ENCODE measurements at places on chromosomes 5 and 9.
A peak's percentile ranks its signal among the peaks of the same experiment; 100 is the strongest.

- no peak for DNase-seq
Observed at GRCh38 chr5:1119312-1119831, 7.5 kb upstream of the SLC12A7 start.

- no peak for DNase-seq
Observed at GRCh38 chr9:119268985-119269384, 100.2 kb downstream of the BRINP1 start.

DNA sequence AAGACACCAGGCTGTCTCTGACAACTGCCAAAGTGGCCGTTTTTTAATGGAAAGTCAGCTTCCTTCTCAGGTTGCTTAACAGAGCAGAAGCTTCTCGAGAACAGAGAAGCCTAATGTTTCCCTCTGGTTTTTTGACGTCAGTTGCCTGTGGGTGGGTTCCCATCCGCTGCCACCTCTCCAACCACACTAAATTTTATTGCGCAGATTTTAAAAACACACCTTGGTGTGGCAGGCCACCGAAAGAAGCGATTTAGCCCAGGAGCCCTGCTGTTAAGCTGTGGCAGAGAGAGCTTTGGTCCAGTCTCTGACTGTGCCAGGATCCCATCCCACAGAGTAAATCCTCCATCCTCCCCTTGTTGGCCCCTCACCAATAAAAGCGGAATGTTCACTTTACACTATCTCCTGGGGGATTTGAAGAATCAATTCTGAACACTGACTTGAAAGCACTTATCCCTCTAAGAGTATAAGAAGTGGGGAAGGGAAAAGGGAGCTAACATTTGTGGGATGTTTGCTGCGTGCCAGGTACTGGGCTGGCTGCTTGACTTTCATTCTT is 181.6 kb downstream of the AOPEP start:
- no peak for DNase-seq

DNA sequence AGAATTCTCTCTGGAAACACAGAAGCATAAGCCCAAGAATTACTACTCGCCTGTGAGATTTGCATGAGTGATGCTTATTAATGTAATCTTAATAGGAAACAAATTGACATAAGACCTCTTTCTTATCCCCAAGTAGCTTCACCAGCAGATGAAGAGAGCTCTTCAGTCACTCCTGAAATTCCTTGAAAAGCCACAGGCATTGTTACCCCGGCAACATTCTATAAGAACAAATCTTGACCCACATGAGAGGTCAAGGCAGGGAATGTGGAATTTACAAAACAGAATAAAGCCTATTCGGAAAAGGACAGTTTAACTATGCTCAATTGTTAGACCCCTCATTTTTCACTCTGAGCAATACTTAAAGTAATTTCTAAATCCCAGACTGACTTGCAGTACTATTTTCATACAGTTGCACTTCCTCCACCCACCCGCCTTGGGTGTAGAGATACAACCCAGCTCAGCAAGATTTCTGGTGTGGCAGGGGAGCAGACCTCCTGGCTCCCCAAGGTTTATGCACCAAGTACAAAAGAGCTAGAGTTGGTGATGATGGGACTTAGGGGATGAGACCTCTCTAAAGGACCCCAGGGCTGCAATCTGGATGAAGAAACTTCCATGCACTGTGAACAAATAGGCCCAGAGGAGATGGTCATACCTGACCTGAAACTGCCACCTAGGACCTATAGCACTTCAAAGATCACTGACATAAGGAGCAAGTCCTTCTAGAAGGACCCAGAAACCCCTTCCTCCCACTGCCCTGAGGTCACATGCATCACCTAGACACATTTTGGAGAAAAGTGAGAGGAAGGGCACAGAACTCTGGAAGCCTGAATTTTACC is 242.1 kb downstream of the ZNF608 start:
- no peak for DNase-seq

- DNase-seq, result peak; percentile 78
Observed at GRCh38 chr9:89436963-89437625, 60.8 kb downstream of the SEMA4D start.

GRCh38 chr9:117178596-117179375 is 236.1 kb downstream of the ASTN2 start:
- DNase-seq, result no peak

DNA sequence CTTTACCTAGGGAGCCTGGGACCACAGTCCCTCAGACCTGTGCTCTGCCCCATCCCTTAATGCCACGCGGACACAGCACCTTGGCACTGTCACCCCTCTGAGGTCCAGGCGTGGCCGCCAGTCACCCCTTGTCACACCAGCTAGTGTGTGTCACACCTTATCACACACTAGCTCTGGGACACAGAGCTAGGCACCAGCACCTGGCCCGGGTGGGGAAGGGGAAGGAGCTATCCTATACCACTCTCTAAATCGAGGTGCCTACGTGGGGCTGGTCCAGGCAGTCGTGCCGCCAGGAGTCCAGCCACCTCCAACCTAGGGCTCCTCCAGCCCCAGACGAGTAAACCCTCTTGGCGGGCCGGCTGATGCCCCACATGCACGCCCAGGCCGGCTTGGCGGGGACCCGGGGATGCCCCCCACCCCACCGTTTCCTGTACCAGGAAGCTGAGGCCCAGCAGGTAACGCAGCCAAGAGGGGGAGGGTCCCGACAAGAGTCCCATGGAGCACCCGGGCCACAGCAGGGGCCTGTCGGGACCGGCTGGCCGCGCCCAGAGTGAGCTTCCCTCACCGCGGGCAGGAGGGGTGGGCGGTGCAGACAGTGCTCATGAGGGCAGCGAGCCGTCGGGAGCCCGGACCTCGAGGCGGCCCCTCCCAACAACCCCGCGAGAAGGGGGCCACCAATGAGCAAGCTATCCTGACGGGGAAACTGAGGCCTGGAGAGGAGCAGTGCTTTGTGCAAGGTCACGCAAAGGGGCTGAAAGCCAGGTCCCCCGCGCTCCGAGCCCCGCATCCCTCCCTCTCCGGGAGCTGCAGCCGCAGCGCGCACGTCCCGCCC is 550 bp downstream of the CORO2A start:
- DNase-seq, result peak; percentile 46

DNA sequence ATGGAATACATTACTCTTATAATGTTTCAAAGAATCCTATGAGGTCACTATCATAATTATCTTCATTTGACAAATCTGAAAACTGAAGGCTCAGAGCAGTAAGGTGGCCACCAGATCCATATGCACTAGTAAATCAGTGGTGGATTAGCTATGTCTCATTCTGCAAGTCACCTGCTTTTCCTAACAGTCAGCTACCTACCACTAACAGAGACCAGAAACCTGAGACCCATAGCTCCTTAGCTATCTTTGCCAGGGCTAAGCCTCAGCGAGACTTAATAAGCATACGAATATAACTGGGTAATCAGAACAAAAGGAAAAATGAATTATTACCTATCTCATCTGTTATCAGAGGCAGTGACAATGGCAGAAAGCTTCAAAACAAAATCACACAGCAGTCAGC is 118.7 kb downstream of the AUH start:
- DNase-seq, result no peak

DNA sequence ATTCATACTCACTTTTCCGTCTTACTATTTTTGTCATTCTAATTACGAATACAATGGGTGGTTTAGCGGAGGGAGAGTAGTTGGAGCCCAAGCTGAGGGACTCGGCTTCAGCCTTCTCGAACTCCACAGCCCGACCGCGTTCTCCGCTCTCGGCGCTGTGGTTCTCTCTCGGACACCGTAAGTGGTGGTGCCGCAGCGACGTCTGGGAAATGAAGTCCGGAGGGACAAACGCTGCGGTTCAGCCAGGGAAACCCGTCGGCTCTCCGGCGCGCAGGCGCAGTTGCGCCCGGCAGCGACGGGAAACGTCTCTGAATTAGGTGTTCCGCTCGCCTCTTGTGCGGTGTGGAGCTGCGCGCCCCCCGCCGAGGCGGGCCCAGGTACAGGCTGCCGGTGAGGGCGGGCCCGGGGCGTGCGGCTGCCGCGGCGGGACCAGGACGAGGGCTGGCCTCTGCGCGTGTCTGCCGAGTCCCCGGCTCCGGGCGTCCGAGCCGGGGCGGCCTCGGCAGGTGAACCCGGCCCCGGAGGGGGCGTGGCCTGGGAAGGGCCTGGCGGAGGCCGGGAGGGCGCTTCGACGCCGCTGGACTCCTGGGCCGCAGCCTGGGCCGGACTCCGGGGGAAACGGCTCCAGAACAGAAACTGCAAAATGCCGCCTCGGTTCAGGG is at the start of gene ZNF879:
Gene ZNF879, plus strand, starts transcription at position 277 of the 662 bp plus-strand sequence. CDS start 1,201 bp downstream, outside the sequence.
- DNase-seq, result peak; percentile 96

DNA sequence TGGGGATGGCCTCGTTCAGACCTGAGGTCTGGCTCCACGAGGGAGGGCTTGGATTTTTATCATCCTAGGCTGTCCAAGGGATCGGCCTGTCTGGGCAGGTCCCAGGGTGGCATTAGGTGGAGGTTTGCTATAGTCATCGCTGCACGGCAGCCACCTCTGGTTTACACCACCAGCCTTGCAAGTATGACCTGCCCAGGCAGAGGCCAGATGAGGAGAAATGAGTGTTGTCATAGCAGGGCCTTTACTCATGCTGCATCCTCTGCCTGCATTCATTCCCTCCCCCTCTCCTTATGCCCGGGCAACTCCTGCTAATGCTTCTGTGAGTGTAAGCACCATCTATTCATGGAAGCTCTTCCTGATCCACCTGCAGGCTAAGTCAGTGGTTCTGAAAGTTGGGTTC is 15.3 kb upstream of the NDST1 start:
- no peak for DNase-seq

GRCh38 chr5:91419571-91420537 is 36.7 kb upstream of the ARRDC3 start:
- DNase-seq, result peak; percentile 77

- no peak for DNase-seq
Observed at GRCh38 chr9:105128908-105129600, 115.4 kb upstream of the SLC44A1 start.

GRCh38 chr5:99320436-99320835 is 391.6 kb upstream of the CHD1 start:
- no peak for DNase-seq

- DNase-seq, result no peak
Observed at GRCh38 chr9:94875300-94876020, 149.0 kb downstream of the AOPEP start.

- no peak for DNase-seq
Observed at GRCh38 chr9:125634040-125634717, 72.8 kb downstream of the MAPKAP1 start.

DNA sequence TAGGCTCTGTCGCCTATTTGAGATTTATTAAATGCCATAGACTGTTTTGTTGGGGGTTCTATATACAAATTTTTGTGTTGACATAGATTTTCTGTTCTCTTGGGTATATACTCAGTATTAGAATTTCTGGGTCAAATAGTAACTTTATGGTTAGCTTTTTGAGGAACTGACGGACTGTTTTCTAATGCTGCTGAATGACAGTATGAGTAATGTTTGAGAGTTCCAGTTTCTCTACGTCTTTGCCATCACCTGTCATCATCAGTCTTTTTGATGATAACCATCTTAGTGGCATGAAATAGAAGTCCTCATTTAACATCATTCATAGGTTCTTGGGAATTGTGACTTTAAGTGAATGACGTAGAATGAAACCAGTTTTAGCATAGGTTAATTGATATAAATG is 60.1 kb downstream of the CCDC171 start:
- DNase-seq, result no peak

- DNase-seq, result no peak
Observed at GRCh38 chr5:150210644-150211043, 20.8 kb downstream of the SLC6A7 start.

- DNase-seq, result no peak
Observed at GRCh38 chr5:154751854-154752253, 3.3 kb upstream of the LARP1 start.

- no peak for DNase-seq
Observed at GRCh38 chr5:110768138-110768860, 29.5 kb downstream of the SLC25A46 start.

DNA sequence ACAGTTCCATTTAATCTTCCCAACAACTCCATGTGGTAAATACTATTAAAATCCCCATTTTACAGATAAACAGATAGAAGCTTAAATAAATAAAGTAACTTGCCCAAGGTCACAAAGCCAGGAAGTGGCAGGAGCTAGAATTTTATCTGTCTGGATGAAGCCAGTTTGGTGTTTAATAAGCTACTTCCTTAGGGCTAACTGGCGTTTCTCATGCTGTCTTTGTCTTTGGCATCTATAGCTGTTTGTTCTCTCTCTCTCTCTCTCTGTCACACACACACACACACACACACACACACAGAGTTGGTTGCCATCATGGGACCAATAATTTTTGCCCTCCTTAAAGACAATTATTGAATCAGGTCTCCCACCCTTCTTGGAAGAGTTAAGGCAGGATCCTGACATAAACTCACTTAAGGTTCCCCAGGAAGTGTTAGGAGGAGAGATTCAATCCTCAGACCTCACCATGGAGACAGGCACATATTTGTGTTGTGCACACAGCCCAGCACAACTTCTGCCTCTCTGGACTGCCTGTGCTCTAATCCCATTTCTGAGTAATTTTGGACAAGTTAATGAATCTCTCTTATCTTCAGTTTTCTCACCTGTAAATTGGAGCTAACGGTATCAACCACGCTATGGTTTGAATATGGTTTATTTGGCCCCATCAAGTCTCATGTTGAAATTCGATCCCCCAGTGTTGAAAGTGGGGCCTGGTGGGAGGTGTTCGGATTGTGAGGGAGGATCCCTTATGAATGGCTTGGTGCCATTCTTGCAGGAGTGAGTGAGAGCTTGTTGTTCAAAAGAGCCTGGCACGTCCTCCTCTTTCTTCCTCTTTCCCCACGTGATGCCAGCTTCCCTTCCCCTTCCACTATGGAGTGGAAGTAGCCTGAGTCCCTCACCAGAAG is 8.3 kb upstream of the ADRA1B start:
- DNase-seq, result no peak

- DNase-seq, result no peak
Observed at GRCh38 chr5:119404033-119404432, 48.2 kb downstream of the TNFAIP8 start.

DNA sequence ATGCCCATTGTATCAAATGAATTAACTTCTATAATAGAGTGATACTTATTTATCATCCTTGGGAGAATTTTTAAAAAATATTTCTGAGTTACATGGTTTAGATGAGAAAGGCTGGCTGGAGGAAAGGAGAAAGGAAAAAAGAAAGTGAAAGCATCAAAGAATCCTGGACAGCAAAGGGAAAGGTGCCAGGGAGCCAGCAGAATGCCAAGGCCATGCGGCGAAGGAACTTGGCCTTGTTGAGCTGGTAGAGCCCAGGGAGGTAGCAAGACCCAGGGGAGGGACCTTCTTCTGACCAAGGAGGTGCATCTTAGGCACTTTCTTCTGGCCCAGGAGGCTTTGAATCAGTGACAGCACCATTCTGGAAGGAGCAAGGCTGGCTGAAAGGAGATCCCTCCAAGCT is 240.5 kb downstream of the ENC1 start:
- DNase-seq, result no peak

GRCh38 chr9:92764381-92764987 is at the start of gene BICD2:
Gene BICD2 (minus strand): TSS chr9:92764833. CDS start chr9:92764744, 89 bp downstream.
- DNase-seq, result no peak

Data from CD4-positive, alpha-beta T cell treated with Interleukin-21 for 1 hour (primary cell).